Endothelial cell of coronary artery (primary cell): ENCODE measurements at places on chromosomes 5 and 9. TPM values are rescaled to one million over a fixed set of nuclear protein-coding genes. Genes with fewer than 3 reads are reported as not detected.

Gene SUSD1
- 22.9 and 32.1 TPM in 2 replicates for total RNA-seq

Gene PLK2
- total RNA-seq, result 882 and 1,035 TPM in 2 replicates

Gene LIFR
- total RNA-seq, result 25.8 and 36.9 TPM in 2 replicates

Gene C5orf52
- not detected in 2 replicates for total RNA-seq

Gene IRX2
- 0.28 TPM in 1 of 2 replicates, not detected in the other for total RNA-seq

Gene TAS2R1
- not detected in 2 replicates for total RNA-seq

Gene SLC6A3
- total RNA-seq, result not detected in 2 replicates

Gene ECM2
- 0.18 and 0.38 TPM in 2 replicates for total RNA-seq

Gene SNCAIP
- total RNA-seq, result 4.4 and 14.4 TPM in 2 replicates

Gene RNF183
- total RNA-seq, result not detected in 2 replicates

Gene NEURL1B
- total RNA-seq, result 0.36 and 0.94 TPM in 2 replicates

Gene PLPPR1
- total RNA-seq, result 0.09 and 3.8 TPM in 2 replicates

Gene PCDHGA2
- total RNA-seq, result 0.90 and 3.0 TPM in 2 replicates

Gene BARHL1
- total RNA-seq, result not detected in 2 replicates

Gene CCL27
- total RNA-seq, result not detected in 2 replicates

Gene SLC22A4
- total RNA-seq, result 3.7 and 7.9 TPM in 2 replicates

Gene DMRT3
- total RNA-seq, result not detected in 2 replicates

Gene FOXD4L3
- total RNA-seq, result 0.09 TPM in 1 of 2 replicates, not detected in the other

Gene GPR21
- total RNA-seq, result 0.90 and 1.8 TPM in 2 replicates

Gene AFF4
- total RNA-seq, result 30.4 and 34.4 TPM in 2 replicates

Gene PKN3
- 16.6 and 18.5 TPM in 2 replicates for total RNA-seq

Gene TAF11L10
- not detected in 2 replicates for total RNA-seq

Gene OTULINL
- total RNA-seq, result under 0.01 TPM in 2 replicates

Gene ITGA1
- total RNA-seq, result 4.6 and 6.6 TPM in 2 replicates

Gene MLANA
- not detected in 2 replicates for total RNA-seq

Gene PDE6A
- total RNA-seq, result under 0.01 TPM in 1 of 2 replicates, not detected in the other

Gene TMCO6
- 7.4 and 10.5 TPM in 2 replicates for total RNA-seq

Gene RLN1
- not detected in 2 replicates for total RNA-seq

Gene PPP1R2B
- 0.09 and 0.19 TPM in 2 replicates for total RNA-seq

Gene CDH18
- total RNA-seq, result under 0.01 and 0.18 TPM in 2 replicates

Gene ANKDD1B
- total RNA-seq, result 0.09 and 0.47 TPM in 2 replicates
